ENCODE measurements at places on chromosomes 6 and 20.
A peak's percentile ranks its signal among the peaks of the same experiment; 100 is the strongest.

DNA sequence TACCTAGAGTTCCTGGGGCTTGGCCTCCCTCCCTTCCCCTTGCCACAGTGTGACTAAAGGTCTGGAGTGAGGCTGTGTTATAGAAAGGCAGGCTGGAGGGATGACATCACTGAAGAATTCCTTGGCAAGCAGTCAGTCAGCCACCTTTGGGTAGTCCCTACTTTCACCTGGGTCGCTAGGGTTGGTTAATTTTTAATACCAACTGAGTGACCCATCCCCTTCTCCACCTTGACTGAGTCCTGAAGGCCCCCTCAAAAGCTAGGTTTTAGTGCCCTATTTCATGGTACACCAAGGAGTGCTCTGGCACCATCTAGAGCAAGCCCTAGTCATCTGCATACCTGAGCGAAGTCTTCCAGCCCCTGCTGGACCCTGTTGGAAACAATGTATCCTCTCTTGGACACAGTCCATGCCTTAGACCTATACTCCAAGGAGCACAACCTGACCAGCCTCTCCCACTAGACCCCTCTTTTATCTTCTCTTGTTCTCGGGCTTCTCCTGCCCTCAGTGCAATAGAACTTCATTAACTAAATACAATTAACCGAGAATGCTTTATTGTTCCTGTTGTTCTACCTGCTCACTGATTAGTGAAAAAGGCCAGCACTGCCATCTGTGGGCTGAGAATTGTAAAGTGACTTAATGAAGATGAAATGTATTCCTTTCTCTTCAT, 44.6 kb downstream of the RIN2 start:
- no peak for DNase-seq

- no peak for DNase-seq
Measured at GRCh38 chr20:22052025-22052650, 346.7 kb downstream of the PAX1 start.

GRCh38 chr20:2000285-2000684, 6.4 kb upstream of the PDYN start:
- no peak for DNase-seq

- no peak for DNase-seq
Measured at GRCh38 chr20:6623989-6624388, 143.5 kb upstream of the BMP2 start.

DNA sequence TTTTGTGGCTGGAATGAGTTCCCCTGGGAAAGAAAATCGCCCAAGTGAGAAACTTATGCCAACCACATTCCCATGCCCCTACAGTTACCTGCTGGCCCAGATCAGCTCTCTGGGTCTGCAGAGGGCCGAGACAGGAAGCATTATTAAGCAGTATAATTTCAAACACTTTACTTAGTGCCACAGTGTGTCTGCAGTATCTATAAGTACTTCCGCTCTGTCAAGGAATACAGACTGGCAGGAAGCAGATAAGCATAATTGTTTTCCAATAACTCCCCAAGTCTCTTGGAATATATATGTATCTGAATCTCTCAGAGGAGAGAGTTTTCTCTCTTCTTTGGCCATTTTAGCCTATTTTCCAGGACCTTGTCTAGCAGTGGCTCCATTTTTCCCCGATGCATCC, 24.9 kb downstream of the SAYSD1 start:
- DNase-seq, result no peak

GRCh38 chr6:132003516-132004178, 52.5 kb upstream of the CCN2 start:
- DNase-seq, result no peak

DNA sequence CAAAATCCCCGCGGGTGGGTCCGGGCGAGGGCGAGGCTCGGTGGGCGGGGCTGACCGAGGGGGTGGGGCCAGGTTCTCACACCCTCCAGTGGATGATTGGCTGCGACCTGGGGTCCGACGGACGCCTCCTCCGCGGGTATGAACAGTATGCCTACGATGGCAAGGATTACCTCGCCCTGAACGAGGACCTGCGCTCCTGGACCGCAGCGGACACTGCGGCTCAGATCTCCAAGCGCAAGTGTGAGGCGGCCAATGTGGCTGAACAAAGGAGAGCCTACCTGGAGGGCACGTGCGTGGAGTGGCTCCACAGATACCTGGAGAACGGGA, 809 bp downstream of the HLA-G start:
- no peak for DNase-seq

- DNase-seq, result no peak
Measured at GRCh38 chr6:102015431-102015830, 621.9 kb downstream of the GRIK2 start.

DNA sequence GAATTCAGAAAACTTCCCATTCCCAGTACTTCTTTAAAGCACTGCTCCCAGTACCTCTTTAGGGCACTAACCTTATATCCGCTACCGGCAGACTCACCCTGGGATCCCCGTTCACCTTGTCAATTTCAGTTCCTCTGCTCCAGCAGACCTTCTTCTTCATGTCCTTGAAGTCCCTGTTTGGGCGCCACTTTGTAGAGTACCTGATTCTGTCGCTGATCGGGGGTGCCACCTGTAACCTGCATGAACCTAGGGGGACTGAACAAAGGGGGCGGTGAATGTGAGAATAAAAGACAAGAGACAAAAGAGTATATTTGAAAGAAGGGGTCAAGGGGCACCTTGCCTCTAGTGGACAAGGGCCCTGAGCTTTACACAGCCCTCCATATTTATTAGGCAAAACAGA, 4.9 kb upstream of the GINS1 start:
- no peak for DNase-seq

DNA sequence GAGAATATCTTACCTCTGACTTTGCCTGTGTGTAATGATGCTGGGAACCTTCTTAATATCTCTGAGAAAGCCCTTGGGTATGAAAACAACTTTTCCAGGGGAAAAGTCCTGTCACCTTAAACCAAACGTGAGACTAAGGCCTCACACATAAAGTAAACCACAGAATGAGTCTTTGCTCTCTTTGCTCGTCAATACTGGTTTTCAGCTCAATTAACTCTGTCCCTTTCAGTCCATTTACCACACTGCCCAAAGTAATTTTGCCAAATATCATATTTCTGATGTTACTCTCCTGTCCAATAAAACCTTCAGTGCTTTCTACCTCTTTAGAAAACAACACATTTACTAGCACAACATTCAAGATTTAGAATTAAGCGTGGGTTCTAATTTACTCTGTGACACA, 100.5 kb upstream of the HMGCLL1 start:
- no peak for DNase-seq

GRCh38 chr6:3209114-3210023, 18.1 kb downstream of the TUBB2B start:
- no peak for DNase-seq

DNA sequence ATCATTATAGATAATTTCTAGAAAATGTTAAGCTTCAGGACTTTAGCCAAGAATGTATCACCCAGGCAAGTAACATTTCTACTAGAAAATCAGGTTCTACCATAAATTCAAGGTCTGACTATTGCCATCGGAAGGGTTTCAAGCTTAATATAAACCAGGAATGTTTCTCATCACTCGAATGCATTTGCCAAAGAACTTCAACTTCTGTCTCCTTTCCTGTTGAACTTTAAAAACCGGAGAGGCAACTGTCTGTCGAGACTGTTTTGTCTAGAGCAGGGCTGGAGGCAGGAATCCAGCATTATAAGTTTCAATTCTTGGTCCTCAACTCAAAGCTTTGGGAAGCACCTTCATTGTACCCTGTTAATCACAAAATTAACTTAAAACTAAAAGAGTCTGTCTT, 264.7 kb downstream of the ZNF217 start:
- no peak for DNase-seq

DNA sequence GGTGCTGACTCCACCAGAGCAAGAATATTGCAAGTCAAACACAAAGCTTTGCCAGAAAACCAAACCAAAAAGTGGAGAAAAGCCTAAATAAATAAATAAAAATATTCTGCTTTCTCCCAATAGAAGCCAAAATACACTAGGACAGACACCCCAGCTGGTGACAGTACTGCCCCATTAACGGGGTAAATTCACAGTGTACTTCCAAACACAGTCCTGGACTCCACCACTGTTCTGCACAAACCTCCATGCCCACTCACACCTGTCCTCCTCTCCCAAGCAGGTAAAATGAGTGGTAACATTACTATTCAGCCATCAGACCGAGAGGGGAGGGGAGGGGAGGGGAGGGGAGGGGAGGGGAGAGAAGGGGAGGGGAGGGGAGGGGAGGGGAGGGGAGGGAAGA, 70.7 kb downstream of the RALGAPA2 start:
- DNase-seq, result no peak

GRCh38 chr20:54017846-54018245, 52.5 kb downstream of the BCAS1 start:
- DNase-seq, result peak; percentile 78

DNA sequence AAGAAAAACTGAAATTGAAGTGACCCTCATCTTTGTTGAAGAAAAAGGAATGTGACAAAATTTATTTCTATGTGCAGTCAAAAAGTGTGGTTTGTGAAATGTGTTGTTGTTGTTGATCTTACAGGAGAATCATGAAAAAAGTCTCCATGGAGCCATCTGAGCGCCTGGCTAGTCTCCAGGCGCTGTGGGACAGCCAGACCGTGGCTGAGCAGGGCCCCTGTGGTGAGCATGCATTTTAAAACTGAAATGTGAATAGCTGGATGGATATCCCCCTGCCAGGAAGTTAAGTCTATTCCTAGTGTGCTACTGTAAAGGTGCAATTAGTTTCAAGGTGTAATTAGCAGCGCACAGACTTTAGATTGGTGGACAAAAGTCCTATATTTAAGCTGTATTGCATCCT, 170.6 kb downstream of the CARMIL1 start:
- DNase-seq, result no peak

- no peak for DNase-seq
Measured at GRCh38 chr6:127949251-127949650, 48.4 kb upstream of the THEMIS start.

GRCh38 chr6:114170372-114170771, 172.5 kb downstream of the HS3ST5 start:
- no peak for DNase-seq

DNA sequence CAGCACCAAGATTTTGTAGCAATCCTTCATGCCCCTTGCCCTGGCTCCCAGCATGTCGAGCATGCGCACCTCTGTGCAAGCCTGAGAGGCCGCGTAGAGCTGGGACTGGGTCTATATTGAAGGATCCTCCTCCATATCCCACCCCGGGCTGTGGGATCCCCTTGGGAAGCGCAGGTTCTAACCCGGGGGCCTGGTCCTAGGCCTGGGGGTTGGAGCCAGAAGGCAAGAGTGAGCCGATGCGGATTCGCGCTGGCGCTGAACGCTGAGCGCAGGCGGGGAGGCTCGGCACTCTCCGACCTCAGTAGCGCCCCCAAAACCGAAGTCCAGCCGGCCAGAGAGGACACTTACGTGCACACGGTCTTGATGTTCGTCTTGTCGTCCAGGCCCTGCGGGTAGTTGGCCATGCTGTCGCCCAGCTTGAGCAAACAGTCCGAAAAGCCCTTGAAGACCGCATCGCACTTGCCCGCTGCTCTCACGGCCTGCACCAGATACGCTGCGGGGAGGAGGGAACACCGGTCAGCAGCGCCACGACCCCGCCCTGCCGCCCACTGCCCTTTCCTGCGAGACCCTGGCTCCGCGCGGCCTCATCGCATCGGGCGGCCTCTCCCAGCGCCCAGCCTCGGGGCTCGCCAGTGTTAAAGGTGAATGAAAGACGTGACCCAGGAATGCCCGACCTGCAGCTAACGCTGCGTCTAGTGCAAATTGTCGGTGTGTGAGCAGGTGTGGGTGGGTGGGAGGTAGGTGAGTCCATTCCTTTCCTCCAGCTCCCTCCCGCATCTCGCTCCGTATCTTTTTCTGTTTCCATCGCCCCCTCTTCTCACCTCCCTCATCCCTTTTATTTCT, 4.5 kb downstream of the NRN1 start:
- DNase-seq, result no peak

DNA sequence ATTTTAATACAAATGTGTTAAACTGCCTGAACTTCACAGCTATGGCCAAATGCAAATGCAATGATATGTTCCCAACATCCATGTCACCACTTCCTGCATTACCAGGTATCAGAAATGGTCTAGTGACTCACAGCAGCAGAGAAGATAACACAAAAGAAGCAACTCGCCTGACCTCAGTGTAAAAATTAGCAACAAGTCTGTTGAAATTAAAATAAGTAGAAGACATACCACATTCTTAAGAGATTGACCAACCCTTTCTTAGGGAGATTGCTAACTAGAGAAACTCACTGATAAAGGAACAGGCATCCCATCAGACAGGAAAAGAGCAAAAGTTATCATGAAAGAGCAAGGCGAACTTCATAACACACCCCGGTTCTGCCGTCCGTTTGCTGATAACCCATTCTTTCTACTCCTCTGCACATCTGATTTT, 45.1 kb downstream of the RNASET2 start:
- no peak for DNase-seq

DNA sequence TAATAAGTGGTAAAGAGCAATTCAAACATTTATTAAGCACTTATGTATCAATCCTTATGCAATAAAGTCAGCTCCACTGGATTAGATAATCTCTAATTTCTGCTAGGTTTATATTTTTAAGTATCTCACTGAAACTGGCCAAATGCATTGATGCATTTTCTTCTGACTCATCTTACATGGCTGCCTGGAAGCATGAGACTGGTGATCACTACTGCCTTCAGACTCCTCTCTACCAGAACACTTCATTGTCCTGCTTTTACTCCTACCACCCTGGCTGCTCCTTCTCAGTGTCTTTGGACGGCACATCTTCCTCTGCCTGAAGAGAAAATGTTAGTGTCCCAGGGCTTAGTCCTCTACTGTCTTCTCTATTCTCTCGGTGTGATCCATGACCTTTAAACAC, 7.4 kb downstream of the CEP85L start:
- no peak for DNase-seq

- no peak for DNase-seq
Measured at GRCh38 chr20:62802026-62802712, 2.5 kb upstream of the OGFR start.

DNA sequence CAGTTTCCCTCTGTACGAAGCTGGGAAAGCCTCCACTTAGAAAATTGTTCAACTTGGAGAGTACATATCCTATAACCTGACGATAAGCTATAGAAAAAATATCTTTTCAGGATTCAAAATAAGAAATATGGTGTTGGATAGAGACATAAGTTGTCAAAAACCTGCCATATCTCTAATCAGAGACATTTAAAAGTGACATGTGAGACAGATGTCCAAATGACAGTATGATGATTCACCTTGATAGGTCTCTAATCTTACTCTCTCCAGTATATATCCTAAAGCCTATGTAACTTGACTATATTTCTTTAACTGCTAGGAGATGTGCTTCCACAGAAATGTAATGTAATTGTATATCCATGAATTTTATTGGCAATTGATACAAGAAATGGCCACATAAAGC, 932.4 kb upstream of the MAN1A1 start:
- no peak for DNase-seq

- DNase-seq, result no peak
Measured at GRCh38 chr20:15162079-15162647, 824.8 kb upstream of the FLRT3 start.

- DNase-seq, result no peak
Measured at GRCh38 chr6:72861059-72861458, 239.2 kb downstream of the KCNQ5 start.

- DNase-seq, result no peak
Measured at GRCh38 chr6:31126396-31127175, 6.3 kb upstream of the CDSN start.

DNA sequence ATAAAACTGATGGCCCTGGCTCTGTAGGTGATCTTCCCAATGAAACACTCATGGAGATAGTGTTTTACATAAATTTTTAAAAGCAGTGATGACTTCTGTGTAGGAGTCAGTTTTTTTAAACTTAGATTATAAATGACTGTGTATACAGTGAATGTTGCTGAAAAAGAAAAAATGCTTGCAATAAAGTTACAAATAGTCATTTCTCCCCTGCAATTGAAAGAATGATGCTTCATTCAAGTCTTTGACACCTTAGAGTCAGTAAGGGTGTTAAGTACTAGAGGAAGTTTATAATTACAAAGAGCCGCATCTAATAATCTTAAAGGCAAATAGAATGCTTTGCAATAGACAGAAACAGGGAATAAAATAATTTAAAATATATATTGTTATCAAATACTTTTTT, 27.6 kb downstream of the ZNF292 start:
- DNase-seq, result no peak

Measured in CD4-positive, CD25-positive, alpha-beta regulatory T cell (primary cell).